ENCODE measurements at places on chromosomes 7 and 10. TPM values are rescaled to one million over a fixed set of nuclear protein-coding genes. Genes with fewer than 3 reads are reported as not detected.

GRCh38 chr10:91422915-91423314 is 12.8 kb downstream of the HECTD2 start:
- no peak for DNase-seq

SFTPA1 gene
- 0.14 TPM for polyA plus RNA-seq

ANKMY2 gene
- polyA plus RNA-seq, result 36.9 TPM

ITGB1 gene
- polyA plus RNA-seq, result 709 TPM

DNA sequence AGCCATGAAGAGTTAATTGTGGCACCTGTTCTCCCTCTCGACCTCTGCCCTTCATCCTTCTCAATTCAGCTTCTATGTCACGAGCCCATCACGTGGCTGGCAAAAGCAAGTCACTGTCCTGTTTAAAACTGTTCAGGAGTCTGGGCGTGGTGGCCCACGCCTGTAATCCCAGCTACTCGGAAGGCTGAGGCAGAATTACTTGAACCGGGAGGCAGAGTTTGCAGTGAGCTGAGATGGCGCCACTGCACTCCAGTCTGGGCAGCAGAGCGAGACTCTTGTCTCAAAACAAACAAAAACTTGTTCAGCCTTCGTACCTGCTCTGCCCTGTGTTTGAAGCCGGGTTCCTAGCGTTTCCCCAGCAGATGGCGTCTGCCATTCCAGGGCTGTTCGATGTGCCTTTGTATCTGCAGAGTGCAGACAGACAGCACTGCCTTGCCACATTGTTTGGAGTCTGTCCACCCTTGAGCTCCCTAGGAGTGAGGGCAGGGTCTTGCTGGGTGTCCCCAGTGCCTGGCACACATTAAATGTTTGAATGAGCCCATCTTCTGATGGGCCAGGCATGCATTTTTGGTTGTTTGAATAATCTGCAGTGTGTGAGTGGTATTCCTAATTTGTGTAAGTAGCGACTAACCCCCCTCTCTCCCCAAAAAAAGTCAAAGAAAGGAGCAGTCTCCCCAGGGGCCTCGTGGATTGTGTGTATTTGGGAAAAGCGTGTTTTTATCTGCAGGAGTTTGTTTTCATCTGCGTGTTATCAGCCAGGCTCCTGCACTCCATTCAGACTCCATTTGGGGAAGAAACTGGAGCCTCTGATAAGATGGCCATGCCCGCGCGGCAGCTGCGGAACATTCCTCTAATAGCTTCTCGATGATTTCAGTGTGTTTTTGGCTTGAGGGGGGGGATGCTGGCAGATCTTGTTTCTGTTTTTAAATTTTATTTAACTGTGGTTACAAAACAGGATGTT is 61.2 kb downstream of the DNAJB6 start:
- DNase-seq, result no peak

FBXO24 gene
- 1.0 TPM for polyA plus RNA-seq

DNA sequence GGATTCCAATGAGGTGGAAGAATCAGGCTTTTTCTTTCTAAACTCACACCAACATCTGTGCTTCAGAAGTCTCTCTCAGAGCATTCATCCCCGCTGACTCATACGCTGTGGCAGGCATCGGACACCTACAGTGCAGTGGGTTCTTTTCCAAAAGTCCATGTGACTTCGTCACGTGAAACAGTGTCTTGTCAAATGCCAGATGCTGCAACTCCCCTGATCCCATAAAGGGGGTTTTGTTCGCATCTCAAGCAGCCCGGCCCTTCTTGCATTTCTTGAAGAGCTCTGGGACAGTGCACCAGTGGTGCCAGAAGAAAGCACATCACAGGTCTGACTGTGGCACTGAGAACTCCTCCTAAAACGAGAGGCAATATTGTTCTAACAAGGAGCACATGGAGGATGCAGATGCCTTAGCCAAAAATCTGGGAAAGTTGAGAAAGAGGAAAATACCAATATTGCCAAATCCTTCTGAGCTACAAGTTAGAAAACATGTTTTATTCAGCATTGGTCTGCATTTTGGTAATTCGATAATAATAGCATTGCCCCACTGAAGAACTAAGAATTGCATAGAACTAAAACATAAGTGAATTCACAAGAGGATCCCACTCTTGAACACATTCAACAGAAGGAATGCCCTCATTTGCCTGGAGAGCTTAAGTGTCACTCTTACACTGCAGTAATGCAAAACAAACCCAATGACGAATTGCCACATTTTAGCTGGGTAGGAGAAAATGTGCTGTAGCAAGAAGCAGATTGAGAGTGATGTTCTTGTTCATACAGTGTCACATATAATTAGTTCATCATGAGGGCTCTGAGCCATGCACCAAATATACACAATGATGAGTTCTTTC is 204.4 kb downstream of the CXCL12 start:
- DNase-seq, result no peak

GRCh38 chr7:75966190-75966961 is 28.0 kb downstream of the TMEM120A start:
- DNase-seq, result no peak

DNA sequence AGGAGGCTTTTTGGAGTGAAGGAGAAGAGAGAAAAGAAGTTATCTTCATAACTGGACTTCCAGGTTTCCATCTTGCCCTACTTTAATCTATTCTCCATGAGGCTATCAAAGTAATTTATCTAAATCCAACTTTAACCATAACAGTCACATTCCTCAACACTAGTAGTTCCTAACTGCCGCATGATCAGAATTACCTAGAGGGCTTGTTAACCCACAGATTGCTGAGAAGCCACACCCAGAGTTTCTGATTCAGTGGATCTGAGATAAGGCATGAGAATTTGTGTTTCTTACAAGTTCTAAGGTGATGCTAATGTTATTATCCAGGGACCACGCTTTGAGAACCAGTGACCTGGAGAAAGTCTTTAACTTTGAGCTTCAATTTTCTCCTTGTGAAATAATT is 8.3 kb upstream of the COL1A2 start:
- no peak for DNase-seq

- DNase-seq, result no peak
Measured at GRCh38 chr10:30413996-30414576, 19.9 kb upstream of the MAP3K8 start.

GRCh38 chr10:85531706-85532105 is 834.9 kb downstream of the GRID1 start:
- DNase-seq, result no peak

DNA sequence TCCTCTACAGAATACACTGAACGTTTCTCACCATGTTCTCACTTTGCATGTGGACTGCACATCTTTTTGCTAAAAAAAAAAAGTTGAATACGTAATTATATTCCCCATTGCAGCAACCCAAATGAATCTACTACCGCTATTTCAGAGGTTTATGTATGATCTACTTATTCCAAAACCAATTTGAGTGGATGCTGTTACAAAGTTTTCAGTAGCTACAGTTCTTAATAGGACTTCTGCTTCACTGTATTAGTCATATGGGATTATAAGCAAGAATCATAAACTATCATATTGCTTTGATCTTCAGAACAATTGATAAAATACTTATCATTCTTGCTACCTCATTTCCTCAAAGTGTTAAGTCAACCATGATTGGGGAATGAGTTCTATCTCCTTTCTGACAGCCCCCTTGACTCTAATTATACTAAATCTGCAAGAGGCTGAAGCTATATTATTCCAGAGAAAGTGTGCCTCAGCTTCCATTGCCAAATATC is 257.0 kb downstream of the PARD3 start:
- DNase-seq, result no peak

FAM13C gene
- 7.2 TPM for polyA plus RNA-seq

Data from right renal pelvis (tissue), 4 donors.